ENCODE measurements at places on chromosomes 13 and 19.

- no peak for DNase-seq
Measured at GRCh38 chr13:31846182-31846938, 107.0 kb downstream of the RXFP2 start.

DNA sequence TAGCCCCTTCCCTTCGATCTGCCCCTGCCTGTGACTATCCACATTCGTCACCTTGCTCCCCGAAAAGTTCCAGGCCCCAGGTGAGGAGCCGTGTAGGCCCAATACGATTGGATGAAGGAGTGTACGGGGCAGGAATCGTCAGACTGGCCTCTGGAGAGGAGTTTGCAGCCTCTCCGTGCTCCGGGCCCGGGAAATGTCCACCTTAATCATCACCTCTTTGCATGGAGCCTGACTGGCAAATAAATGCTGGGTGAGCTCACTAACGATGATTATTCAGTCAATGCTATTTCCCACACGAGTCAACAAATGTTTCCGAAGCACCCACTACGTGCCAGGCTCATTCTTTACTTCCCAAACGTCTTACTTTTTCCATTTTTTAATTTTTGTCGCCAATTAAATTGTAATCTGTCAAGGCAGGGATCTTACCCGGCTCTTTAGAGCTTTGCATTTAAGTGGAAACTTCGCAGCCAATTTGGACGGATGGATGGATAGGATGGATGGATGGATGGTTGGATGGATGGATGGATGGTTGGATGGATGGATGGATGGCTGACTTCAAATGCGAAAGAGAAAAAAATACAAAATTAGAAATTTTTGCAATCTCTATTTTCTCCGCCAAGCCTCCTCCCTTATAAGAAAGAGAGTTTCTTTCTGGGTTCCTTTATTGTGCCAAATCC, 45.8 kb downstream of the TGDS start:
- no peak for DNase-seq

DNA sequence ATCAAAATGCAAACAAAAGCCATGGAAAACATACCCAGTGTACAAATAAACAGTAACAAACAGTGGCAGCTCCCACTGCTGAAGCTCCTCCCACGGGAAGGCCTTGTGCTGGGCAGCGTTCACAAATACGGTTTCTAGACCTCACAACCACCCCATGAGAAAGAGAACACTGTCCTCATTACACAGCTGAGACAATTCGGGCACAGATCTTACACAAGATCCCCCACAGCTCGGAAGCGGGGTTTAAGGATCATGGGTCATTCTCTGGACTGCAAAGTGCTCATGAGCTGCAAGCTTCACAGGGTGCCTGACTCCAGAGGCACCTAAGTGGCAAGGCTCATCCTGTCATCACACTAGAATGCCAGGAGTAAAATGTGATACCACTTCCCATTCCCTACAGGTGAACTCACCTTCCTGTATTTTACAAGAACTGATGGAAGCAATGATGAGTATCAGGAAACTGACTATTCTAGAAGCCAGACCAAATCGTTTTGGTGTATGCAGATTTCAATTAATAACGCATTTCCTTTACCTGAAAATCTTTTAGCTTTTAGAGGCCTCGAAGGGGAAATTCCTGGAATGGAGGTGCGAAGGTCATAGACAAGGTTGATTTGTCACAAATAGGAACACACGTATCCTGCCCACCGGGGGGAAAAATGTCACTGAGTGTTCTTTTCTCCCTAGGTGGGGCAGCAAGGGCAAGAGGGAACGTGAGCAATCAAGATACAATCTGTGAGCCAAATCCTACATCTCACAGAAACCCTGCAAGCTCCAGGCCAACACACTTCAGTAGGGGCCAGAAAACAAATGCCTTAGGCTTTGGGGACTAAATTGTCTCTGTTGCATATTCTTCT, 41.2 kb downstream of the STK24 start:
- no peak for DNase-seq

- no peak for DNase-seq
Measured at GRCh38 chr13:40228496-40228895, 437.9 kb downstream of the FOXO1 start.

DNA sequence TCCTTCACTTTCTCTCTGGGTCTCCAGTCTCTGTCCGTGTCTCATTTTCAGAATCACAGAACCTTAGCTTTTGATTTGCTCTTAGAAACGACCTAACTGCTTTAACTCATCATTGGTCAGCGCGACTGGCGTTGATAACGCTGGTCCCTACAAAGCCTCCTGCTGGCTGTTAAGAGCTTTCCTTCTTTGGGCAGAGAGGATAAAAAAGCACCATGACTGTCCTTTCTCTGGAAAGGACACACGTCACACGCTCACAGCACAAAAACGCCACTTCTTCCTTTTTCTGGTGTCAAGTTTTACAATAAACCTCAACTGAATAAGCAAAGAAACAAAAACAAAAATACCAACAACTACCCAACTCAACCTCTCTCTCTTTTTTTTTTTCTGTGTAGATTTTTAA, 1.7 kb upstream of the KLK12 start:
- DNase-seq: no peak

GRCh38 chr19:18203408-18203862, 407 bp downstream of the RAB3A start:
- no peak for DNase-seq

- no peak for DNase-seq
Measured at GRCh38 chr13:63024458-63024857, 1608.8 kb upstream of the PCDH20 start.

DNA sequence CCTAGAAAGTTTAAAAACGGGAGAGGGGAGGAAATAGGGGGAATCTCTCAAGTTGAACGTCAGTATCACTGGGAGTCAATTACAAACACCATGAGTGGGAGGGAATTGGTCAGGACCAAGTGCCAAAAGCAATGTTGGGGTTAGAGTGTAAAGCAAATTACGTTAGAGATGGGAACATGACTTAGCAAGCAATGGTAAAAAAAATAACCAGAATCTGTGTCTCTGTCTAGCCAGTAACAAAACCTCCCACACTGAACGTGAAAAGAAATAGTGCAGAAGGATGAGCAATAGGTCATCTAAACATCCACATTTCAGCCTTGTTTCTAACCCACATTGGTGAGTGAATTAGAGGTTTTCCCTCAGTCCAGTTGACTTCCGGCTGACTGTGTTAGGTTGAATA, 242.2 kb downstream of the COG6 start:
- no peak for DNase-seq

GRCh38 chr13:42874221-42874620, 92.8 kb downstream of the FAM216B start:
- no peak for DNase-seq

- DNase-seq: no peak
Measured at GRCh38 chr19:29944390-29945012, 2.5 kb downstream of the URI1 start.

- DNase-seq: no peak
Measured at GRCh38 chr19:4010808-4011110, 3.2 kb downstream of the PIAS4 start.

GRCh38 chr13:91399189-91400062, 1.0 kb downstream of the GPC5 start:
- DNase-seq: no peak

DNA sequence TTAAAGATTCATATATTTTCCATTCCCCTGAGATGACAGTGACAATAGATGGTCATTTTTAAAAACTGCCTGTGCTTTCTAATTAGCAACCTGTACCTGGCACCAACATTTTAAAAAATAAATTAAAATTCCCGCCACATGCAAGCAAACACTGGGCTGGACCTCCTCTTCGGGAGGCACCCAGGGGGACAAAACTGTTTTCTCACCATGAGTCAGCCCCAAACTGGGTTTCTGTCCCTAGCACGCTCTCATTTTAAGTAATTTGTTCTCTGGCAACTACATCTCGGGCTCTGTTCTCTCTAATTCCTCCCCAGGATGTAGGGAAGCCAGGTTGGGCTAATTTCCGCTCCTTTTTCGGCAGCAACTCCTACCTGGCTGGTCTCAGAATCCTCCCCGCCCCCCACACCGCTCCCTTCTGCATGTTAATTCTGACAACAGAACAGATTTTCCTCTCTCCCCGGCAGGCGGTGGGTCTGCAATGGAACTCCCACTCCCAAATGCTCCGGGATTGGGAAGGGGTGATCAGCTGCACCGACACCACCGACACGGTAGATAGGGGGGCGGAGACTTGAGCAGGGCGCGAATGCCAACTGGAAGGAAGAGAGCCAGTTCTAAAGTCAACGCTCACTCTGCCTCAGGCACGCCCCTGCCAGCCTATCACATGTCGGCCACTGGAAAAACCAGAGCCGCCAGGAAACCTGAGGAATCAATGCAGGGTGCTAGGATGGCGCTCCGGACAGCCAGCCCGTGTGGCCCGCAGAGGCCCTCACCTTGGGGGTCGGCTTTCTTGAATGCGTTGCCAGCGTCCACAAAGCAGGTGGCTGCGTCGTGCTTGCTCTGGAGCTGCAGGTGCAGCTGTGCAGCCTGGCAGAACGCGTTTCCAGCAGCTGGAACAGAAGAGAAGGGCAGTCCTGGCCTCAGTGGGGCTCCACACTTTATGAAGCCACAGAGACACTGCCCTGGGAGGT, 14.7 kb downstream of the NAPA start:
- no peak for DNase-seq

GRCh38 chr13:94362411-94362909, 117.0 kb downstream of the DCT start:
- peak; percentile 70 for DNase-seq

DNA sequence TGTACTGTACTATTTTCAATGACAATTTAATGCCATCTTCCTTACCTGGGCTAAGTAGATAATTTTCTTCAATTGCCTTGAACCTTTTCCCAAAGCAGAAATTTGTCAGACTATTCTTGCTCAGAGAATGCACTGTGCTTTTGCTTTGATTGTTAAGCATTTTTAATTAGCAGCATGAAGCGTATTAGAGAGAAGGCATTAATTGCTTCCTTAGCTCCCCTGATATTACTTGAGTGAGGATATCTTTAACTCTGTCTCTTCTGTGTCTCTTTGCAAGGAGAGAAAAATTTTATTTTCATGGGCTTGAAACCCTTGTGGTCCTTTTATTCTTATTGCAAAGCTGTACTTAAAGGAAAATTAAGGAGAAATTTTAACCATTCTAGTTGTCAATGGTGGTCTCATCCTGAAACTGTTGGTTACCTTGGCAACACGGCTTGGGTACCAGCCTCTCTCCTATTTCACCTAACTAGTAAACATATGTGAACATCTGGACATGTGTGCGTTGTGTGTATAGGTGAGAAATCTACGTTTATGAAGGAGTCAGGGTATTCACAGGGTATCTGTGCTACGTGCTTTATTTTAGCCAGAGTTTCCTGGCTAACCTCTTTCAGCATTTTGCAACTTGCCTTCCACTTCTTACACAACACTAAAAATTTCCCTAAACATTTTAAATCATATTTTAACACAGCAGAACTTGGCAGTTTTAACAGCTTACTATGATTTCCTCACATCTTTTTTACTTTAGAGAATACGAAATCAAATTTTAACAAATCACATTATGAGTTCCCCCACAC, 225.5 kb downstream of the KLF5 start:
- no peak for DNase-seq
